ENCODE measurements at places on chromosomes 6 and 20.

- no peak for DNase-seq
Measured at GRCh38 chr6:33609528-33609927, 11.6 kb upstream of the ITPR3 start.

GRCh38 chr20:1273366-1273765 lies 7.3 kb downstream of the SNPH start:
- DNase-seq: no peak

- DNase-seq: no peak
Measured at GRCh38 chr6:50102676-50103075, 52.9 kb upstream of the DEFB112 start.

GRCh38 chr6:46419576-46420002 lies 71.7 kb downstream of the RCAN2 start:
- no peak for DNase-seq

DNA sequence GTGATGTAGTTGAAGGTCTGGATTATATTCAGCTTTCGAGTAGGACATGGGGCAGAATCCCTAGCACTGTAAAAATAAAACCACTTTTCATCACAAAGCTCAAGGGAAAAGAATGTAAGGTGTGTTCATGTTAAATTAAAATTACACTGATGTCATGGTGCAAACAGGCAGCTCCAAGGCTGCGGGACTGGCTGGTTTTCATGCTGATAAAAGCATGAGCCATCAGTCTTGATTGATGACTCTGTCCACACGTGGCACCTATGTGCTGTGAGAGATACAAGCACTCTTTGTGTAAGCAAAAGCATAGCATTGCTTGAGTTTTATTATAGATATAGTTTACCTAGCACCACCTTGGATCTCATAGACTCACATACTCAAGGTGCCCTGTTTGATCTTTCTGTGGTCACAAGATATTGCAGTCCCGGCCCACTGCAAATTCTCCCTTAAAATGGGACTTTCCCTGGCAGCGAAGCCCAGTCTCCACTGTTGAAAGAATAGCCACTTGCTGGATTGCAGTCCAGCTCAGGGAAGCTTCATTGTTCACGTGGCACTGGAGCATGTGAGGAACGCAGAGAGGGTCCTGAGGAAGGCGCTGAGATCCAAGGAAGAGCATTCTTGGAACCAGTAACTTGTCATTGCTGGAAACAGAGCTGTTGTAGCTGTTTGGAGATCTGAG lies 90.6 kb downstream of the TIAM2 start:
- DNase-seq: no peak

DNA sequence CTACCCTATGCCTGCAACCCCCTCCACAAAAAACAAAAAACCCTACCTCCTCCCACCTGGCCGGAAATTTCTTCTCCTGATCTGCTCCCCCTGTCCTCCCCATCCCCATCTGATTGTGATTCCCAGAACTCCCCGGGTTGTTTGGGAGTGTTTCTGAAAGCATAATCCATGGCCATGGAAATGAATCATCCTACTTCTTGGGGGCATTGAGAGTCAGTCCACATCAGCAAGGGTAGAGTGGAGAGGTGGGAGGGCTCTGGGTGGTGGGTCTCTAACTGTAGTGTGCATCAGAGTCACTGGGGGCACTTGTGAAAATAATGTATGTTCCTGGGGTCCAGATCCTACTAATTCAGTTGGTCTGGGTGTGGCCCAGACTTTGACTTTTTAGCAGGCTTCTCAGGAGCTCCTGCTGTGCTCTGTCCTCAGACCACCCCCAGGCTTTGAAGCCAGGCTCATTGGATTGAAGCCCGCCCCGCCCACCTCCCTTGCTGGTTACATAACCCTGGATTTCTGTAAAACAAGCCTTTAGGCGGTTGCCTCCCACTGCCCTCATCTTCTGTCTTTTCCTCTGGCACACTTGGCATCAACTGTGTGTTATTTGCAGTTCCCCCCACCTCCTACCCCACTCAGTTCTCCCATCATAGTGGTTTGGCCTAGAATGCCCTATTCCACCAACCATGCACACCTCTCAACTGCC lies 10.5 kb downstream of the PIGT start:
- DNase-seq: no peak

GRCh38 chr6:157229132-157229618 lies 94.1 kb downstream of the TMEM242 start:
- no peak for DNase-seq

Data from GOT3 (cell line).